ENCODE measurements at places on chromosomes 5 and 9. TPM values are rescaled to one million over a fixed set of nuclear protein-coding genes. Genes with fewer than 3 reads are reported as not detected.
A peak's percentile ranks its signal among the peaks of the same experiment; 100 is the strongest.

Gene AJM1
- 1.4 TPM for total RNA-seq

Gene CDC42SE2
- 28.4 TPM for total RNA-seq

Gene TMEM232
- total RNA-seq, result 2.8 TPM

- no peaks in the 10 kb centered on the region for H3K36me3 ChIP-seq
- DNase-seq, result peak; percentile 75
- no peak overlapping the region for H3K4me3 ChIP-seq
- peaks cover 29% of the 10 kb centered on the region for H3K4me1 ChIP-seq
Observed at GRCh38 chr5:139178935-139179334, 19.2 kb downstream of the SIL1 start.

GRCh38 chr5:136999787-137000186, 499.3 kb downstream of the SPOCK1 start:
- no peaks in the 10 kb centered on the region for H3K27me3 ChIP-seq
- H3K4me1 ChIP-seq, result no peaks in the 10 kb centered on the region
- H3K36me3 ChIP-seq, result no peaks in the 10 kb centered on the region
- DNase-seq, result no peak
- no peak overlapping the region for H3K4me3 ChIP-seq

- no peak overlapping the region for H3K4me3 ChIP-seq
- no peaks in the 10 kb centered on the region for H3K36me3 ChIP-seq
- no peak overlapping the region for H3K27ac ChIP-seq
- no peaks in the 10 kb centered on the region for H3K27me3 ChIP-seq
- H3K4me1 ChIP-seq, result peaks cover 3% of the 10 kb centered on the region
- DNase-seq, result no peak
Observed at GRCh38 chr9:35568196-35568595, 36.9 kb upstream of the TESK1 start.

DNA sequence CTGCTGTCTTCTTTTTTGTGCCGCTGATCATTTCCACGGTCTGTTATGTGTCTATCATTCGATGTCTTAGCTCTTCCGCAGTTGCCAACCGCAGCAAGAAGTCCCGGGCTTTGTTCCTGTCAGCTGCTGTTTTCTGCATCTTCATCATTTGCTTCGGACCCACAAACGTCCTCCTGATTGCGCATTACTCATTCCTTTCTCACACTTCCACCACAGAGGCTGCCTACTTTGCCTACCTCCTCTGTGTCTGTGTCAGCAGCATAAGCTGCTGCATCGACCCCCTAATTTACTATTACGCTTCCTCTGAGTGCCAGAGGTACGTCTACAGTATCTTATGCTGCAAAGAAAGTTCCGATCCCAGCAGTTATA, 17.1 kb downstream of the F2R start:
- no peak overlapping the region for H3K4me3 ChIP-seq
- no peaks in the 10 kb centered on the region for H3K27me3 ChIP-seq
- no peak for DNase-seq
- no peaks in the 10 kb centered on the region for H3K36me3 ChIP-seq

All from ovary (tissue), 10 donors.